ENCODE measurements at places on chromosomes 4 and X.

GRCh38 chrX:78111140-78111931 lies 7.3 kb downstream of the PGK1 start:
- H3K4me3 ChIP-seq: no peak overlapping the region
- peaks cover 7% of the 10 kb centered on the region for H3K4me1 ChIP-seq
- H3K27me3 ChIP-seq: no peaks in the 10 kb centered on the region
- H3K27ac ChIP-seq: no peak overlapping the region

DNA sequence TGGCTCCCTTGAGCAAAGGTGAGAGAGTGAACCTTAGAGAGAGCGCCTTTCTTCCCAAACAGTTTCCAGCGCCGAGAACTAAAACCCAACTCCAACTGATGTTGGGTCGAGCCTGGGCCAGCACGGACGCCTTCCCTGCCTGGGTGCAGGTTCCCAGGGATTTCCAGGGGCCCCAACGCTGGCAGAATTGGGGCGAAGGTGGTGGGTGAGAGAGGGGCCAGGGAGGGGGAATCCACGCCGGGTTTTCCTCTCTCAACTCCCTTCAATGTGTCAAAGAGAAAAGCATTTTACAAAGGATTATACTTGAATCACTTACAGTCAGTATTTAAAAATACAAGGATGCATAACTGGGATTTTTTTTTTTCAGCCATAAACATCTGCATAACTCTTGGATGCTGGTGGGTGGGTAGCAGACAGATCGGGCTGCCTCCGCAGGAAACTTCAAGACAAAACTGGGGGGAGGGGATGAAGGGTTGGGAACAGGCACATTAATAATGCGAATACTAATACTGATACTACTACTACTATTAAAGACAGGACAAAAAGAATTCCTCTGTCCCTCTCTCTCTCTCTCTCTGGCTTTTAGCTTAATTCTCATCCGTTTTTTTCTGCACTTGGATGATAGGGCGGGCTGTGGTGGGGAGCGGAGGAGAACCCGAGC lies 1.3 kb upstream of the ARX start:
- peaks cover 5% of the 10 kb centered on the region for H3K4me1 ChIP-seq
- peaks cover 36% of the 10 kb centered on the region for H3K27me3 ChIP-seq
- DNase-seq: no peak
- H3K27ac ChIP-seq: no peak overlapping the region
- no peak overlapping the region for H3K4me3 ChIP-seq

GRCh38 chr4:9994246-9994847 lies 26.9 kb downstream of the SLC2A9 start:
- no peaks in the 10 kb centered on the region for H3K36me3 ChIP-seq
- H3K27me3 ChIP-seq: no peaks in the 10 kb centered on the region
- no peak overlapping the region for H3K27ac ChIP-seq
- no peak for DNase-seq

DNA sequence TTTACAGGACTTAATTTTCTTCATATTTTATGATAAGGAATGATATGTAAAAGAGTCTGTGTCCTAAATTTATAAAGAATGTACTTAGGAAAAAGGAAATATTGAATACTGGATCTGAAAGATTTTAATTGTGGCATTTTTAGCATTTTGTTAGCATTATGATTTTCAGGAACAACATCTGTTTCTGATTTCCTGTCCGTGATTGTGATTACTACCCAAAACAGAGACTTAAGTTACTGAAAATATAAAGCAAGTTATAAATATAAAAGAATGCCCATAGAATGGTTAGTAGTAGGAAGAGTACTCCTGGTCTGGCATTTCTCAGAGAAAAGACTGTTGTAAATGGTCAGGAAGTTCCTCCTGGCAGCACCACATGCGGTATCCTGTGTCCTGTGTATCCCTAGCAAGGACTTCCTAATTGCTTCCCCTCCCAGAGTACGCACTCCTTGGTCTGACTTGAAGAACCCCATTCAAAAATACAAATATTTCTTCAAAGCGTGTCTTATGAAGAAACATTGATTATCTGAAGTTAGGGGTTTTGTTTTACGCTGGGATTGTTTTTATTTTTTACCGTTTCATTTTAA lies 88.9 kb downstream of the RS1 start:
- no peak overlapping the region for H3K4me3 ChIP-seq
- DNase-seq: no peak
- H3K4me1 ChIP-seq: no peaks in the 10 kb centered on the region
- no peaks in the 10 kb centered on the region for H3K36me3 ChIP-seq

DNA sequence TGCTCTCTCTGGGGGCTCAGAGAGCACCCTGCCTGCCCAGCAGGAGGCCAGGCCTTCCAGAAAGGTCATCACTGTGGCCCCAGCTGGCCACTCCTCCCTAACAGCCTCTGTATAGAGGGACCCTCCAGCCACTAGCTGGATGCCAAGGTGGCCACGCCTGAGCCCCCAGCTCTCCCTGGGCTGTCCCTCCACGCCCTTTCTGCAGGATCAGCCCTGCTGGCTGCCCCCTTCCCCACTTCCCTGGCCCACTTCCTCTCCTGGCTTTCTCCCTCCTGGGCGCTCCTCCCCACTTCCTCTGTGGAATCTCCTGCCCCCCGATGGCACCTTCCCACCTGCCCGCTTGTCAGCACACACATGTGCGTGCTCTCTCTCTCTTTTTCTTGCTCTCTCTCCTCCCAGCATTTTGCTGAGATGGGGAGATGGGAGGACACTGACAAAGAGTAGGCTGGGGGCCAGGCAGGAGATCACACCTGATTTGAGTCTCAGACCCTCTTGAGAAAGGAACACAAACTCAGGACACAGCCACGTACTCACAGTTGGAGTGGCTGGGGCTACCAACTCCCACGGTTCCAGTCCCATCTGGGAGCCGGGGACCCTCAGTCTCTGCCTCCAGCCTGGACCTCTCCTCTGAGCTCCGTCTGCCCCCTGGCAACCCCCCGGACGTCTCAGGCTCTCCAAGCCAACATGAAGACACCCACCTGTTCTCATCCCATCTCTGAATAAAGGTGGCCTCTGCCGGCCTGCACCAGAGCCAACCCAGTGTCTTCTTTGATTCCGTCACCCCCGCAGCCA lies 62.1 kb upstream of the AFAP1 start:
- no peak overlapping the region for H3K4me3 ChIP-seq
- H3K27ac ChIP-seq: no peak overlapping the region
- no peak for DNase-seq
- no peaks in the 10 kb centered on the region for H3K4me1 ChIP-seq
- peaks cover 3% of the 10 kb centered on the region for H3K36me3 ChIP-seq

DNA sequence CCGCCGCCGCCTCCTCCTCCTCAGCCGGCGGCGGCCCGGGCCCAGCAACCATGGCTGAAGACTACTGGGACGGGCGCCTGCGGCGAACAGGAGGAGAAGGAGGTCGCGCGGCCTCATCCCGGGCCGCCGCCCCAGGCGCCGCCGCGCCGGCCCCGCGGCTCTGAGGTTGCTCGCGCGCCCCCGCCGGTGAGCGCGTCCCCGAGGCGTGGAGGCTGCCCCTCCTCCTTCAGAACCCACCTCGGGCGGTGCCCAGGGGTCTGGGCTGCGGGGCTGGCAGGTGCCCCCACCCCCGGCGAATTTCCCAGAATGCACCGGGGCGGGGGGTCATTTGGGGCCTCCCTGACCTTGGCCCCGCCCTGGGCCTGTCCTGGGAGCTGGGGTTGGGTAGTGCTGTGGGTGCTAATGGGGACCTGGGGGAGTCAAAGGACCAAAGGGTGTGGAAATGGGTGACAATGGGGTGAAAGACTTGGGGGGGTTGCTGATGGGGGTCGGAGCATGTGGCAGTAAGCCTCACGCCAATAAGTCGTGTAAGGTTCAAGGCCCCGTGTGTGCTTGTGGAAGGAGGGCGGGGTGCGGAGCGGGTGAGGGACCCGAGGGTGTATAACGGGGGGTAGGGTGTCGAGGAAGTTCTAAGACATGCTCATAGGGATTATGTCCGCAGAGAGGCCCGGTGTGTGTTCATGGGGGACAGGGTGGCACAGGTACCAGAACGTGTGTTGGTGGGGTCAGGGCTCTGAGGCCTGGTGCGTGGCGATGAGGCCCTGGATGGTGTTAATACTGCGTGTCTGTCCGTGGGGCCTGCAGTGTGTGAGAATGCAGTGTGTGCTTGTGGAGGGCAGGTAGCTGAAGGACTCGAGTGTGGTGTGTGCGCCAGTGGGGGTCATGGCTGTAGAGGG lies 687 bp downstream of the CDK16 start:
- DNase-seq: peak; percentile 9
- H3K27me3 ChIP-seq: no peaks in the 10 kb centered on the region
- peak overlapping the region; percentile 98 for H3K27ac ChIP-seq
- H3K4me3 ChIP-seq: peak overlapping the region; percentile 84

DNA sequence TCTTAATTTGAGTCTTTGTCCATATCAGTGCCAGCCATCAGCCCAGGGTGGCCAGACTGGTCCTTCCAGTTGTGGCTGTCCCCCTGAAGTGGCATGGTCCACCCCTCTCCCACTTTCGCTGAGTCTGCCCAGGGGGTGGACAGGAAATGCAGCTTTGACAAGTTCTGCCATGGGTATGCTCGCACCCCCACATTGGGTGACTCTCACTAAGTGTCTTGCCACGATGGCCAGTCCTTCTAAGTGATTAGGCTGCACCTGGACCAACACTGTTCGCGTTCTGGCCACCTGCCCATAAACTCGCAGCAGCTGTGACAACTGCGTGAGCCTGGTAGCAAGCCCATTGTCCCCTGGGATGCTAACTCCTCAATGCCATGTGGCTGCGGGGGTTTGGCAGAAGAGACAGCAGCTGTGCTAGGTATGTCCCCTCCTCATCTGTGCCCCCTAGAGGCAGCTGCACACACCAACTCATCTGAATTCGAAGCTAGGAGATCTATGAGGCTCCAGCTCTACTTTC lies 10.0 kb upstream of the LNX1 start:
- no peaks in the 10 kb centered on the region for H3K36me3 ChIP-seq
- no peak overlapping the region for H3K4me3 ChIP-seq
- H3K27ac ChIP-seq: no peak overlapping the region
- no peaks in the 10 kb centered on the region for H3K27me3 ChIP-seq
- DNase-seq: no peak

DNA sequence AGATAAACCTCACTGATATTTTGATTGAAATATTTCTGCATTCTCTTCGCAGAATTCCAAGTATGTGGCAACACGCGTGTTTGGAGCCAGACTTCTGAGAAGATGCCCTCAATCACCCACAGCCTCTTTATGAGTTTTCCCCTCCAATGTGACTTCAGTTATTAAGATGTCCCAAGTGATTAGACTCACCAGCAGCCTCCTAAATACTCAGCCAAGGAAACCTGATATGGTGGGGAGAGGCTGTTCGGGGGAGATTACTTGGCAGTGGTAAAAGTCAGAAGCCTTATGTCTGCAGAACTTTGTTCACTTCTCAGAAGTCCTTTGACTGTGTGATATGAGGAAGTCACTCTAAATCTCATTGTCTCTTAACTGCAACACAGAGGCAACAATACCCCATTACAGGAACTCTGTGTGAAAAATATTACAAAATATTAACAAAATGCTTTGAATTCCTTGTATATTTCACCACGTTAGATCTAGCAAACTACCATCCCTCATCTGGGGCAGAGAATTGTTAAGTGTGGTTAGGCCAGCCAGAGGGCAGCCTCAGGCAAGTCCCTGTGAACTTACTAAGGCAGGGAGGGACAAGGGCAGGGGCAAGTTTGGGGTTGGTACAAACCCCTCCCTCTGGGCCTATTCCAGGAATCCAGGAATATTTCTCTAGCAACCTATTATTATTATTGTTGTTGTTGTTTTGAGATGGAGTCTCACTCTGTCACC lies 151.4 kb upstream of the USP9X start:
- no peaks in the 10 kb centered on the region for H3K4me1 ChIP-seq
- no peaks in the 10 kb centered on the region for H3K36me3 ChIP-seq
- H3K27me3 ChIP-seq: no peaks in the 10 kb centered on the region
- peak overlapping the region; percentile 14 for H3K4me3 ChIP-seq
- H3K27ac ChIP-seq: peak overlapping the region; percentile 11

DNA sequence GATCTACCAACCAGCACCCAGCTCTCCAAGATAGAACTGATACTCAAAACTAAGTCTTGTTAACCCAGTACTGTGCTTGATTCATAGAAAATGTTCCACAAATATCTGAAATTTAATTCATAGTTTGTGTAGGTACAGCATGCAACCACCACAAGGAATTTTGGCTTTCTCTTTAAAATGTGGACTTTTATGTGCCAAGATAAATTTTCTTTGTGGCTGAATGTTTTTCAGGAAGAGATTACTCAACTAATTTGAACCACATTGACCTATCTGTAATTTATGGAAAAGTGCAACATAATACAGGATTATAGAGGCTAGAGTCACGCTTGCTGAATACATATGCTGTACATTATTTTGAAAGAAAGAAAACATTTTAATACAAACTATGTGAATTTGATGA lies 730.8 kb downstream of the IL1RAPL1 start:
- no peak overlapping the region for H3K27ac ChIP-seq
- no peak for DNase-seq
- H3K27me3 ChIP-seq: no peaks in the 10 kb centered on the region
- no peak overlapping the region for H3K4me3 ChIP-seq
- H3K36me3 ChIP-seq: no peaks in the 10 kb centered on the region
- no peaks in the 10 kb centered on the region for H3K4me1 ChIP-seq

DNA sequence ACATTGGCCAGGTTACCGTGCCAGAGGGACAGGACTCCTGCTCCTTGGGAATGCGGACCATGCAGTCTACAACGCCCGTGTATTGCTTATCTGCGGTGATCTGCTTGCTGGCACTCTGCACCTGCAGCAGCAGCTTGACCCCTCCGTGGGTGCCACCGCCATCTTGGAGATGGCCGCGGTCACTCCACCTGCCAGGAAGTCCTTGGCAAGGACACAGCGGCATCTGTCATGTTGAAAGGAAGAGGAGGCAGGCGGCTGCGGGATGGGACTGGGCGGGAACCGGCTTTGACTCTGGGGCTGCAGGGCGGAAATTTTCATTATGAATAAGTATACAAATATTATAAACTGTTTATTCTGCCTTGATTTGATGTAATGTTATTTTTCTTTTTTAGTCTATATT lies 63.4 kb downstream of the F11 start:
- DNase-seq: no peak
- H3K4me3 ChIP-seq: no peak overlapping the region
- H3K36me3 ChIP-seq: no peaks in the 10 kb centered on the region
- no peaks in the 10 kb centered on the region for H3K27me3 ChIP-seq

GRCh38 chrX:81286075-81286474 lies 84.2 kb downstream of the SH3BGRL start:
- DNase-seq: no peak
- no peaks in the 10 kb centered on the region for H3K36me3 ChIP-seq
- H3K27me3 ChIP-seq: no peaks in the 10 kb centered on the region
- no peak overlapping the region for H3K27ac ChIP-seq
- no peak overlapping the region for H3K4me3 ChIP-seq

GRCh38 chrX:68835468-68835867 lies 6.6 kb downstream of the EFNB1 start:
- DNase-seq: no peak
- peaks cover 4% of the 10 kb centered on the region for H3K36me3 ChIP-seq
- no peak overlapping the region for H3K4me3 ChIP-seq
- peaks cover 5% of the 10 kb centered on the region for H3K4me1 ChIP-seq

DNA sequence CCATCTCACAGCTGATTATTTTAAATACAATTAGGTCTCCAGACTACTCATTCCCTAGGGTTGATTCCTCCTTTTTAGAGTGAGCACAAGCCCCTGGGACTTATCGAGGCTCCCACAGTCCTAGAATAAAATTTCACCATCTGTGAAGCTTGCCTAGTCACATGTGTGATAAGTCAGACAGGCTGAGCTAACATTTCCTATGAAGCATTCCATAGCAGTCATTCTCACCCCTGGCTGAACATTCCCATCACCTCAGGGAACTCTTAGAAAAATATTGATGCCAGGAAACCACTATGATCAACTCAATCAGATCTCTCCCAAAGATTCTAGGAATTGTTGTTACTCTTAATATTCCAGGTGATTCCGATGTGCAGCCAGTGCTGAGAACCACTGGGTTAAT lies 37.7 kb downstream of the ARHGEF9 start:
- H3K4me3 ChIP-seq: no peak overlapping the region
- no peak for DNase-seq
- no peaks in the 10 kb centered on the region for H3K4me1 ChIP-seq
- no peaks in the 10 kb centered on the region for H3K27me3 ChIP-seq
- no peak overlapping the region for H3K27ac ChIP-seq
- no peaks in the 10 kb centered on the region for H3K36me3 ChIP-seq

All from effector memory CD4-positive, alpha-beta T cell (primary cell).